Tongue (tissue), 3 donors: ENCODE measurements at places on chromosomes 12 and 14. TPM values are rescaled to one million over a fixed set of nuclear protein-coding genes. Genes with fewer than 3 reads are reported as not detected.
A peak's percentile ranks its signal among the peaks of the same experiment; 100 is the strongest.

DNA sequence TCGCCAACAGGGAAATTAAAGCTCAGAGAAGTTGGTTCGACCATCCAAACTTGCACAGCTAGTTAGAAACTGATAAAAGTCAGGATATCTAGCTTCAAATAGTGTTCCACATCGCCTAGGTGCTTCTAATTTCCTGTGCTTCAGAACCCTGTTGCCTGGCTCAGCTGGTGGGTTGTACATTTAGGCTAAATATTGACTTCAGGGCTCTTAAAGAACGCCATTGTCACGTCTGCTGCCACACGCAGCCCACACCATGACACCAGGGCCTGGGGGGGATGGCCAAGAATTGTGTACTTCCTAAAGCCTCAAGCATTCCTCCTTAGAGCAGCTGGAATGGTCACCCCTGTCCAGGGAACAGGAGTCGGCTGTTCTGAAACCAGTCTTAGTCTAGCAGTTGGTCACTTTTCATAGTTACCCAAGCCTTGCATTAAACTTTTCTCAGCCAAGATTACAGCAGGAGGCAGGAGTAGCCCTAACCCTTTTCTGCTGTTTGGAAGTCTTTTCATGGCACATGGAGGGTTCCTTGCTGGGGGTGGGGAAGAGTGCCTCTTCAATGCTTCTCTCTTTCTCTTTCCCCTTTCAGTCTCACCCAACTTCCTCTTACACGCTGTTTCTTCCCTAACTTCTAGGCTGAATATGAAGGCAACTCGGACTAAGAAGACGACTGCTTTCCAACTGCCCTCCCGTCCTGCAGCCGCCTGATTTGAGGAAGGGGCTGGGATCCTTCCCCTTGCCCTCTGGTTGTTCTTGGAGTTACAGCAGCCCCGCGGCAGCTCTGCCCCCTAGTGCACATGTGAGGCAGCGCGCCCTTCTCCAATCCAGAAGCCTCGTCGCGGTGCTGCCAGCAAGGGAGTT, 17.1 kb downstream of the FOS start:
- DNase-seq: peak; percentile 92

The HOXC11 gene
- not detected for total RNA-seq

DNA sequence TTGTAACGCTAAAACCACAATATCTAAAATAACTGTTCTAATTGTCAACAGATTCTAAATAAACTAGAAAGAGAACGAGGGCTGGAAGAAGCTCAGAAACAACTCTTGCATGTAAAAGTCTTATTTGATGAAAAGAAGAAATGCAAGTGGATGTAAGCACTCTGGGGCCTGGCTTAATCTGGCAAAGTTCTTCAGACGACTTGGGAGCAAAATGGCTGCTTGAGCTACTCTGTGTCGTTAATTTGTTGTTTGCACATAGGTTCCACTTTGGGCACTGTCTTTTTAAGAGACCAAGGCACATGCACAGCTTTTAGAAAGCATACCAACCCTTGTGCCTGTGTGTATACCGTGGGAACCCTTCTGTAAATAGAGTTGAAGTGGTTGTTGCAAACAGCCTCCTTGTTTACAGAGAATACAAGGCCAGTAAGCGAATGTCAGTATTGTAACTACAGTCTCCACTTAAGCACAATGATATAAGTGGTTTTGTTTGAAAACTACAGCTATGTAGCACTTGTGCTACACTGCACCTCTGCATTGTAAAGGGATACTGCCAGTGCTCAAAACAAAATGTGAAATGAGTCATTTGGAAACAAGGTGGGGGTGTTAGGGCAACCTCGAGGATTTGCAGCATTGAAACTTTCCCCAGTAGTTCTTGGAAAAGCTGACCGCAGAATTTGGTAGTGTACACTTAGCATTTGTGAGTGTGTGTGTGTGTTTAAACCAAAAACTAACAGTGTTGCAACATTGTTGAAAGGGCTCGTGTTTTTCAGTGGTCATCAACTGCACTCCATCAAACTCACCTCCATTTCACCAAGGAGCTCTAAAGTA, 154.3 kb downstream of the CEP83 start:
- DNase-seq: no peak

- no peak for DNase-seq
Observed at GRCh38 chr12:92482599-92482998, 220.2 kb upstream of the PLEKHG7 start.

The PPFIA2 gene
- total RNA-seq: 3.1 TPM

- no peak for DNase-seq
Observed at GRCh38 chr14:84477996-84478395, 1051.9 kb upstream of the FLRT2 start.

DNA sequence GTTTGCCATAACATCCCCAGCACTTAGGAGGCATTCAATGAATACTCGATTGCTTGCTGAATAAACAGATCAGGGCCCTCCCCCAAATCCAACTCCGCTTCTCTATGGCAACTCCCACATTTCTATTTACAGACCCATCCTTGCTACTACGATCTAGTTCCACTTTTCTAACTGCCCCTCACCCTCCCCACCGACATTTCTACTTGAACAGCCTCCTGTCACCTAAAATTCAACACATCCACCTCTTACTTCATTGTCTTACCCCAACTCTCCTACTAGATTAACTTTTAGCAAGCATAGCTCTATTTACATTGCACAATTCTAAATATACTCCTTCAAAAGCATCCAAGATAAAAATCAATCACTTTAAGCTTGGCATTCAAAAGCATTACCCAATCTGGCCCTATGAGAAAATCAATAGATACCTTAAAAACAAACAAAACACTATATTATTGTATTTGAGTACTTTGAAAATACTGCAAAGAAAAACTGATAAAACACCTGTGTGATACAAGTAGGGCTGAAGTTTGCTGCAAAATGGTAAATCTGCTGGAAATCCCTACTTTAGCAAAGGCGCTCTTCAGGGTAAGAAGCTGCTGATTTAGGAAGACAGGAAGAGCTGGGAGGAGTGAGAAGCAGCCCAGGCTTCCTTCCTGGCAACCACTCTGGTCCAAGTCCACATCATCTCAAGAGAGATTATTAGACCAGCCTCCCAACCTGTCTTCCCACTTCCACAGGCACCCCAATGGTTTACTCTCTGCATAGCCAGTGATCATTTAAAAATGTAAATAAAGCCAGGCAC, 96.4 kb downstream of the HECTD4 start:
- DNase-seq: no peak

GRCh38 chr14:34650786-34651584, 21.0 kb upstream of the SNX6 start:
- no peak for DNase-seq

DNA sequence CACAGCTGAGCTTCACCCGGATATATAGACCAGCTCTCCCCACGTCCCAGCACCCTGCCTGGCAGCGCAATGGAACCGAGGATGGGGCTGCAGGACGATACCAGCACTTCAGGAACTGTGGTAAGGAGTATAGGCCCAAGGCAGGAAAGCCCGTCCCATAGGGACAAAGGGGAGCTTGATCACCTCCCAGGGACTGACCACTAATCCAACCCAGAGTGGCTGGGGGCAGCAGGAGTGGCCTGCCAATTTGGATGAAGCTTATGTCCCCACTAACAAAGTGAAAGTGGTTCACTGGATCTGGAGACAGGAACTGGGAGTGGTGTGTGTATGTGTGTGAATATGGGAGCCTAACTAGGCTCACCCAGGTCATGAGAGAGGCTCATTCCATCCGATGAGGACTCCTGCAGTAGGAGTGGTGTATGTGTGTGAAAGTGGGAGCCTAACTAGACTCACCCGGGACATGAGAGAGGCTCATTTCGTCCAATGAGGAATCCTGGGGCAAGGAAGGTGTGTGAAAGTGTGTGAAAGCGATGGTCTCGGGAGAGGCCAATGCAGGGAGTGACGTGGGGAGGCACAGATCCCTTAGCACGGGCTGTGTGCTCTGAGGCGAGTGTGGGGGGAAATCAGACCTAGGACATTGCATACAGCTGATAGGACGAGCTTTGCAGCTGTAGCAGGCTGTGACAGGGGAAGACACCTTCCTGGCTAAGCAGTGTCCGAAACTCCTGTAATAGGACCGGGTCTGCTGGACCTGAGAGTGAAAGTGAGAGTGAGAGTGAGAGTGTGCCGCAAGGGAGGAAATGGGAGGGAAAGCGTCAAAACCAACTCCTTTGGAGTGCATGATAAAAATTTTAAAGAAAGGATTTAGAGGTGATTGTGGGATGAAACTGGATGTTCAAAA, 25.7 kb downstream of the KLRK1 start:
- DNase-seq: peak; percentile 76

The GAS2L3 gene
- total RNA-seq: 32.5 TPM

DNA sequence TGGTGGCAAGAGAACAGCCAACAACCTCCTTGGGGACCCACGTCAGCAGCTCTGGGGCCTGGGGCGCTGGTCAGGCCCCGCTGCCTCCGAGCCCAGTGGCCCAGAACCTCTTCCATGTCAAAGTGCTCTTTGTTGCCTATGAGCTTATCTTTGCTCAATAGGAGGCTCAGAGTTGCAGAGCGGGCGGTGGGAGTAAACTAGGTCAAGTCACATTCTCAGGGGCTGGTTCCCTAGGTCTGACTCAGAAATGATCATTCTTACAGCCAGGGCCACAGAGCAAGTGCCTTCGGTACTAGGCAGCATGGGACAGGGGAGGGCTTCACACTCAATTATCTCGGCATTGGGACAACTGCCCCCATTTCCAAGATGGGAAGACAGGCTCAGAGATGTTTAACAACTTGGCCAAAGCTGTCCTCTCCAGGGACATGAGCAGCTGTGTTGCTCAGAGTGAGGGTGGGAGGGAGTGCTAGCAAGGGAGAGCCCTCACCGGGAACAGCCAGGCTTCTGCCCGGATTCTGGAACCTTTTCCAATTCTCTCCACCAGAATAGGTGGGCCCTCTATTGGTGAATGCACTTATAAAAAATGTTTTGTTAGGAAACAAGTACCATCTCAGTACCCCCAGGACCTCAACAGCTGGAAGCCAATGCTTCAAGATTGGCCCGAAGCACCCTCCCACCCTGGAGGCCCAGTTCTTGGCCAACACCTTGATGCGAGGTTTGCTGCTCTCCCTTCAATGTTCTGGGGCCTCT, 11.9 kb downstream of the SLC25A29 start:
- DNase-seq: no peak

DNA sequence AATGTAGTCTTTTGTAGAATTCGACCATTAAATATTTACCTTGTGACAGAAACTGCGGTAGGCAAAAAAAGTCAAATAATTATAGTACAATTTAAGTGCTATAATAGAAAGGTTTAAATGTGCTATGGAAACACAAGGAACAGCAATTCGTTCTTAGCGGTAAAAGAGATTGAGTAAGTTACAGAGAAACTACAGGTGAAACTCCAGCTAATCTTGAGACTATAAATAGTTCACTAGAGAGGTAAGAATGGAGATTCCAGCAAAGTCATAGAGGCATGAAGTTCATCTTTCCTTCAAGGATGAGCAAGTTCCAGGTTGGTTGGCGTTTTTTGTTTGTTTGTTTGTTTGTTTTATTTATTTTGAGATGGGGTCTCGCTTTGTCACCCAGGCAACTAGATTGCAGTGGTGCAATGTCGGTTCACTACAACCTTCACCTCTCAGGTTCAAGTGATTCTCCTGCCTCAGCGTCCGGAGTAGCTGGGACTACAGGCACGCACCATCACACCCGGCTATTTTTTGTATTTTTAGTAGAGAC, 878 bp upstream of the R3HDM2 start:
- DNase-seq: no peak

- peak; percentile 77 for DNase-seq
Observed at GRCh38 chr14:68939893-68940613, 39.0 kb downstream of the ACTN1 start.

DNA sequence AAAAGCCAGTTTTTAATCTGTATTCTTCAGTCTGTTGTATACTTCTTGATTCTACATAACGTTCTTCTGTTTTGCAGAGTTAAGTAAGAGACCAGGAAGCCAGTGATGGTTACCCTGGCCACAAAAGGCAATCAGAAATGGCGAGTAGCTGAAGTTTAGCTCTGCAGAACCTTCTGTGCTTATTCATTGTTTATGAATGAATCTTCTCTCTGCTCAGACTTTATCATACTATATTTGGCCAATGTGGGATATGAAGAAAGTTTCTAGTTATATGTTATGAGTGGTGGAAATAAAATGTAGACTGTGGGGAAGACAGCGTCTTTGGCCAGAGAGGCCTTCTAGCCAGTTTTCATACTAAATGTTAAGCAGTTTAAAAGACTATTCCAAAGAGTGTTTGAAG, 249.9 kb upstream of the RGS6 start:
- no peak for DNase-seq

The TSPAN8 gene
- 0.51 TPM for total RNA-seq

GRCh38 chr12:73798523-73798922, 739.1 kb upstream of the ATXN7L3B start:
- DNase-seq: no peak
